ENCODE measurements at places on chromosomes 3 and 15.

DNA sequence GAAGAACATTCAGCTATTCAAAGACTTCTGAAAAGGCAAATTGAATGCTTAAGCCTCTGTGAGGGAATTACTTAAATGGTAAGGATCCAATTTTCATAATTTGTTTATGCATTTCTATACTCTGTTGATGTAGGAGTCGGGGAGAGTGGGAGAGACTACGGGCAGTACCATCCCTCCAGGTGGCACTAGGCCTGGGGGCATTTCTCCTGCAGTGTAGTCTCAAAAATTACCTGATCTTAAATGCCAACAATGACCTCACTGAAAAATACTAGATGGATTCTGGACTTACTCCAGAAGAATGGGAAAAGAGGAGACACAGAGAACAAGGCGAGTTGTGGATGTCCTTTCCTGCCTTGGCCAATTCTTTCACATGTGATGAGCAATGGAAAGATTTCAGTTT is 77.8 kb upstream of the PLXND1 start:
- DNase-seq: no peak

GRCh38 chr3:69088063-69088462 is 3.3 kb downstream of the ARL6IP5 start:
- DNase-seq: no peak

GRCh38 chr3:124385996-124386395 is 344.3 kb upstream of the UMPS start:
- no peak for DNase-seq

DNA sequence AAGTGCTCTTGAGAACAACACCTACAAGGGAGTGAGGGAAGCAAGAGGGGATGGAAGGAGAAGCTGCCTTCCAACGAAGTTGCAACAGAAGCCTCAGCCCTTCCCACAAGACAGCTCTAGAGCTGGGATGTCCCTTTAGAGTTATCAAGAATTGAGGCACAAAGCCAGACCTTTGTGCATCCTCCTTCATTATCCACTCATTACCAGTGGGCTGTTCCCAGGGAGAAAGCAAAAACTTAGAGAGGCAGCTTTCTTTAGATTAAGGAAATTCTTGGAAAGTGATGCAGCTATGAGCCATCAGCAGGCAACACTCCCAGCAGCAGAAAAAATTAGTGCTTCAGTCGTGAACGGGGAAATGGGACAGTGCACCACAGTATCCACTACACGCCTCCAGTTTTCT is 10.6 kb upstream of the CD96 start:
- no peak for DNase-seq

GRCh38 chr15:34944936-34945335 is 24.6 kb downstream of the AQR start:
- DNase-seq: no peak

Measured in coronary artery (tissue), 2 donors.